Stimulated activated CD8-positive, alpha-beta memory T cell treated with anti-CD3 and anti-CD28 coated beads, Interleukin-4, amount 100 ng/mL, for 48 hours (primary cell): ENCODE measurements at places on chromosomes 4 and X.

GRCh38 chr4:77703666-77704065 is 98.0 kb downstream of the CXCL13 start:
- no peak for DNase-seq

DNA sequence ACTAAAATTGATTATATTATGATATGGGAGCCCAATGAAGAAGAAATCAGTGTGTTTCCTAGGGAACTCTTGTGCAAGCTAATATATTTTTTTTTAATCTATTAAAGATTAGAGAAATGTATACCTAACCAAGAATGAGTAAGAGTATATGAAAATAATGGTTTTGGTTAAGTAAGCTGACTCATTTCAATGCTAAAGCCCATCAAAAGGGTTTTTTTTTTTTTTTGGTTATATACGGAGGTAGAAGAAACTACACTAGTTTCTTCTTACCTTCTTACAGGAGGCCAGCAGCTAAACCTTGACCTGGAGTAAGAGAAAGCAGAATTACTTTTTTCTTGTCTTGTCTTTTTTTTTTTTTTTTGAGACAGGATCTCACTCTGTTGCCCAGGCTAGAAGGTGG is 27.5 kb downstream of the RUFY3 start:
- DNase-seq: no peak

GRCh38 chr4:169773889-169774288 is 16.1 kb upstream of the HPF1 start:
- DNase-seq: no peak

DNA sequence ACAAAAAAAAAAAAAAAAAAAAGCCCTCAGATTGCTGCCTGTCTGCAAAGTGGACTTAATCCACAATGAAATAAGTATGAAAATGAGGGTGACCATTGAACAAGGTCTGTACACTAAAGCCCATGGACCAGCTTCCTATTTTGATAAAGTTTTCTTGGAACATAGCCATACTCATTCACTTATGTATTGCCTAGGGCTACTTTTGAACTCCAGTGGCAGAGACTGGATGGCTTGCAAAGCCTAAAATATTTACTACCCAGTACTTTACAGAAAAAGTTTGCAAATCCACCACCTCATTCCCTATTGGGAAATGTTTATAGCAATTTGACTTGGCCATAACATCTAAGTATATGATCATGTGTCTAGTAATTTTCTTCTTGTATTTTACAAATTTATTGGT is 481.7 kb downstream of the NAF1 start:
- no peak for DNase-seq

- no peak for DNase-seq
These were observed 63.2 kb downstream of the SNCA start for GRCh38 chr4:89773805-89774204.

DNA sequence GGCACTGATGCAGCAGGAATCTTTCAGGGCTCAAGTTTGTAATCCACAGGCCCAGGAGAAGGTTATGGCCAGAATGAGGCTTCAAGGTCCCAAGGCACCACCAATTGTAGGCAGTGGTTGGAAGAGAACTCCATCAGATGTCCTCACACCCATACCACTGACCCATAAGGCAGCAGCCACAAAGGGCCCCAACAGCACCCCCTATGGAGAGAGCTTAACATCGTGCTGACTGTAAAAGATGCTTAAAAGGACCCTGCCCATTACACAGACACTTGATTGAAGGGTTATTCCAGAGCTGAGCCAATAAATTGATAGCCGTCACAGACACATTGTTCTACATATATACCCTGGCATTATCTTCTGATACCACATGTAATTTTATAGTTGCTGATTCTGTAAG is 113.7 kb downstream of the SOWAHB start:
- no peak for DNase-seq

DNA sequence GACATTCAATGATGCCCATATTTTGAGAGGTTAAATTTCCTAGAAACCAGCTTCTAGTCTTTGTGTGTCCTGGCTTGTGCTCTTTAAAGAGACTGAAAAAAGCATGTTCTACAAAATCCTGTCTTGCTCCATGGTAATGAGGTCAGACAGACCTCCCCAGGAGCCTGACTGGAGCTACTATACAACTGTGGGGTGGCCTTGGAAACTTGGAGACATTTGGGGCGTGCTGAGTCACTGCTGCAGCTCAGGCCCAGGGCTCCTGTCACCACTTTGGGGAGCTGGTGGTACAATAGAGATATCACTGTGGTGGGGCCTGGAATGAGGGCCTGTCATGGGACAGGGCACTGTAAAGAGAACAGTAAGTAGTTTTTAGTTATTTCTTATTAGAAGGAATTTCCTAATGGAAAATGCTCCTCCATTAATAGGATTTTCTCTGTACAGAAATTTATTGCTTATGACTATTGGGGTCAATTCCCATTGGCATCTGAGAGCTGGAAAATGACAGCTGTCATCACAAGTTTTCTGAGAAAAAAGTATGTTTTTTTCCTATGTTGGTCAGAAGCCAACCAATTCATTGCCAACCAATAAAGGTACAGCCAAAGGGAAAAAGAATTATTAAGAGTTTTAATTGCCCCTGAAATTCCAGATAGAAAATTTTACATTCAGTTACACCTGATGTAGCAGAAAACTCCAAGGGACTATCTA is 207.4 kb upstream of the JADE1 start:
- DNase-seq: no peak

GRCh38 chrX:330726-331150 is 12.1 kb upstream of the GTPBP6 start:
- no peak for DNase-seq

DNA sequence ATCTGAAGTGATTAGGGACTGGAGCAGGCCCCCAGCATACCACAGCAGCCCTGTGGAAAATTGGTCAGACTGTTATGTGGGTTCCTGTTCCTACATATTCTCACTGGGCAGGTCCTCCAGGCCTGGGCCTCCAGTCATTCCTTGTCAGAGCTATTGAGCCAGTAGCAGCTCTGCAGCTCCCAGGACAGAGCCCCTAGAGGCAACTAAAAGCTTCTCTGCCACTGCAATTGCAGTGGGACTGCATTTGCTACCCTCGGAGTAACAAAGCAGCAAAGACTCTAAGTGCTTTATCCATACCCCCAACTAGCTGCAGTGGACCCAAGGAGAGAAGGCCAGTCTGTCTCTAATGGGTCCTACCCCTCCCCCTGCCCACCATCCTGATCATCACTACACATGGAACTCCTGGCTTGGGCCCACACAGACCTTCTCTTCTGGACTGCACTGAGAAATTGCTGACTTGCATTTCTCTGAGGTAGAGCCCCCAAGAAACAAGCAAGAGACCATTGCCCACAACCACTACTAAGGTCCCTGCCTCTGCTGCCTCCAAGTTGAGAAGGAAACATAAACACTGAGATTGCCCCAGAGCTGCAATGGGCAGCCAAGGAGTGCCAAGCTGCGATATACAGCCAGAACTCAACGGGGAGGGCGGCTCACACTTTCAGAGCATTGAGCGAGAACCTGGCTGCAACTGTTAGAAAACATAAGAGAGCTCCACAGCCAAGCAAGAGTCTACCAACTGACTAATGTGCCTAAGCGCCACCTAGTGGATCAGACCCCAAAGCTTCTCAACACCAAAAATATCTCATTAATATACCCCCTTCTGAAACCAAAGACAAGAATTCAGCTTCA is 738.7 kb upstream of the NDST4 start:
- peak; percentile 26 for DNase-seq

DNA sequence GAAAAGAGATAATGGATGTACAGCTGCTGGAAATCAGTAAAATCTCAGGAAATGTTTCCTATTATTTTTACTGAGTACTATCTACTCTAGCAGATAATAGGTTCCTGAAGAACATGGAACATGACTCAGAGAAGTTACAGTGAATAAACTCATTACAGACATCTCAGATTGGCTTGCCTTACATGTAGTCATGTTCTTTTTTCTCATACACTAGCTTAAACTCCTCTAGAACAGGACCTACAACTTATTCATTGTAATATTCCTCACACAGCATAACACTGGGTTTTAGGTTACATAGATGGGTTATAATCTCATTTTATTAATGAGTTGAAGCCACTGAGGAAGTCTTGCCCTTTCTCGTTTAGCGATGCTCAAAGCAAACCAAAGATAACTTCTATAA is 86.9 kb upstream of the BMP2K start:
- DNase-seq: no peak

DNA sequence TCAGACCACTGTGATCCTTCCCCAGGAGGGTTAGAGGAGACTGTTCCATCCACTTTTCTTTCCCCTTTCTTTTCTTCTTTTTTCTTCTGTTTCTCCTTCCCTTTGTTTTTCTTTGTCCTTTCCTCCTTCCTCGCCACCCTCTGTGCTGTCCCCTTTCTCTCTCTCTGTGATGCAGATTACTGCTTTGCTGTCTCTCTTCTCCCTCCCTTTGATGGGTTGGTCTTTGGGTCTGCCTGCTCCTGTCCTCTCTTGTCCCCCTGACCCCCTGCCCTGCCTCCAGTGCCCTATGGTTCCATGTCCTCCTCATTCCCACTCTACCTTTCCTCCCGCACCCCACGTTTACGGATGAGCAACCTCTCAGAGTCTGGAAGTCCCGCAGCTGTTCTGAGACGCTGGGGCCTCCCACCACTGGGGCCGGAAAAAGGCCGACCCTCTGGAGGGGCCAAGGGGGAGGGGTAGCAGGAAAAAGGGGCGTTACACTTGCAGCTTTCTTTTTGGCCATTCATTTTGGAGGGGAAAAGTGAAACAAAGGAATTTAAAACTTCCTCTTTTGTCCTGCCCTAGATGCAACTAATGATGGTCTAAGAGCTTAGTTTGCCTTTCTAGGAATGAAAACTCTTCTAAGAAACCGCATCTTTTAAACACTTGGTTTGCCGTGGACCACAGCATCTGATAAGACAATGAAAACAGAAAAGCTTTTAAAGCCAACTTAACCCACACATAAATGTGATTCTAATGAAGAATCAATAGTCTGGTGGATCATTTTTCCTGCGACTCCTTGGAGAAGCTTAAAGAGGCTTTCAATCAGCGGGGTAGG is 24.5 kb upstream of the TSR2 start:
- no peak for DNase-seq

- DNase-seq: no peak
These were observed 1.6 kb downstream of the MAOA start for GRCh38 chrX:43657671-43658070.

DNA sequence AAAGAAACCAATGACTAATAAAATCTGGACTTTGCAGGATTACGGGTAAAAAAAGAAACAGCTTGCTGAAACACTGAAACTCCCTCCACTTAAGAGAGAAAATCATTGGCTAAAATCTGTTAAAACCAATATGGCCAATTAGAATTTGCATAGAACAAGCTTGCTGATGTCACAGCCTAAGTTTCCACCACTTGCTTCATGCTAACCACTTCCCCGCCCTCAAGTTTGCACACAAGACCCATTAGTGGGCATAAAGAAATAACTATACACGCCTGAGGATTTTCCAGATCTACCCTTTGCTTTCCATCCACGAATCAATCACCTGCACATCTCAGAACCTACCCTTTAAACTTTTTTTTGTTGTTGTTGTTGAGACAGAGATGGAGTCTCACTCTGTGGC is 42.7 kb upstream of the PHEX start:
- DNase-seq: peak; percentile 36

DNA sequence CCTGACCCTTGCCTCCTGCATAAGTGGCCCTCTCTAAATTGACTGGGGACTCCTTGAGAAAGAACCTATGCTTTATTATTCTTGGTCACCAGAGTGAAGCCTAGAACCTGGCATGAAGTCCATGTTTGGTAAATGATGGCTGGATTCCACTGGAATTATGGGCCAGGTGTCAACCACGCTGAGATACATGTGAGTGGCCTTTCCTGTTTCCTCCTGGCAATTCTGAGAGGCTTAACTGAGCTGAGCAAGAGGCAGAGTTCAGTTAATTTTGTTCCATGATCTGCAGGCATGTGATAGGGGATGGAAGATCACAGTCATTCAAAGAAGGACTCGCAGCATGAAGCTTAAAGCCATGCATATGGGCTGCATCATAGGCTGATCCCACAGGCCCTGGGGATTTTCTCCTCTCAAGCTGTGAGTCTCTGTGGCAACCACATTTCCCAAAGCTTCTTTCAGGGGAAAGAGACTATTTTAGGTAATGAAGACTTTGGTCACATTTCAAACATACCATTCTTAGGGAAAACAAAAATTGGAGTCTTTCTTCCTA is 69.4 kb upstream of the CLNK start:
- DNase-seq: no peak

DNA sequence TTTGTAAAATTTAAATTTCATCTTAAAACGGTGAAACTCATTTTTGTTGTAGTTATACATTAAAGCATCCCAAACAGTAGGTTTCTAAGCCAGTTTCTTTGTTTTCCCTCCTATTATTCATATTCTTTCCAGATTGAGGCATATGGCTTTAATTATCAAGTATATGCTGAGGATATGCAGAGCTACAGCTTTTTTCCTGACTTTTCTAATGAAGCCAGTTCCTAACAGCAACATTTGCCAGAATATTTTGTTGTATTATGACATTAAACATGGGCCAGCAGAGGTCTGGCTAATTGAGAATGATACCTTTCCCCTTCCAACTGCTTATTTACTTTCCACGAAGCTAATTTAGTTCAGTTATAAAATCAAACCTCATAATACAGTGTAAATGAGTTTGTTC is 75.3 kb downstream of the SLIT2 start:
- no peak for DNase-seq

DNA sequence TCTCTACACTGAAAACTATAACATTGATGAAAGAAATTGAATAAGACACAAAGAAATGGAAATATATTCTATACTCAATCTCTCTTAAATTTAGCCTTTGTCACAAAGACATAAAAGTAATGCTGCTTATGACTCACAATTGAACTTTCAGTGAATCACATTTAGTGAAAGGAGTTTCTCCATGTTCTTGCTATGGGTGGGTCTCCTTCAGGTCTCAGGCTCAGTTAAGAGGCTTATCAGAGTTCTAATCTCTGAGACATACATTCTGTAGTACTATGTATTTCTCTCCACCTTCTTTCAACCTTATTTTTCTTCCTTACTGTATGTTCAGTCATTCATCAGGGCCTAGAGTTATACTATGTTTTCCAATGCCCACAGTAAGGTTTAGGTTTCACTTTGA is 220.9 kb downstream of the DTHD1 start:
- DNase-seq: no peak

DNA sequence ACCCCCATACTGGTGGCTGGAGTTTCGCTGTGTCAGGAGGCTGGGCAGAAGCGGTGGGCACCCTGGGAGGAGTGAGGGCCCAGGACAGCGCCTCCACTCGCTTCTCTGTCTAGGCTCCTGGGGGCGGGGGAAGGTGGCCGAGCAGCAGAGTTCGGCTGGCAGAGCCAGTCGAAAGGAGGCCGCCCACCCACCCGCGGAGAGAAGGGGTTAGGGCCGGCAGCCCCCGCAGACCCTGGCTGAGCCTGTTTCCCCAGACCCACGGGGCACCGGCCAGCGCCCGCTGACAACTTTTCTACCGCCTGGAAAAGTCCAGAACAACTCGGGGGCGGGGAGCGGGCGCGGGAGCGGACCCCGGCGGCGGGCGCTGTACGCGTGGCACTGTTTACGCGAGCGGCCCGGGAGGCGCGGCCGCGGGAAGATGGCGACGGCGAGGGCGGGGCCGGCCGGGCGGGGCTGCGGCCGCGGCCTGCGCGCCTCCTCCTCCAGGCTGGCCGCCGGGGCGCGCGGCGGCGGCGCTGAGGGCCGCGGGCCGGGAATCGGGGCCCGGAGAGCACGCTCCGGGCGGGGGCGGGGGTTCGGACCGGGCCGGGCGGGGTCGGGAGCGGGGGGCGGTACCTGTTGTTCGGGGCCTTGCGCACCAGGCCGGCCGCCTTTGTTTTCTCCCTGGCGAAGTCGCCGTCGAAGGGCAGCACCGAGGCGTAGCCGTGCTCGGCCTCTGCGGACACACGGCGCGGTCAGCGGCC is 628 bp downstream of the MXD4 start:
- DNase-seq: peak; percentile 68

- no peak for DNase-seq
These were observed 194.0 kb downstream of the SMIM20 start for GRCh38 chr4:26108054-26108453.

- DNase-seq: no peak
These were observed 55.5 kb upstream of the AFAP1 start for GRCh38 chr4:7995135-7995534.
